ENCODE measurements at places on chromosomes 16 and 17.

DNA sequence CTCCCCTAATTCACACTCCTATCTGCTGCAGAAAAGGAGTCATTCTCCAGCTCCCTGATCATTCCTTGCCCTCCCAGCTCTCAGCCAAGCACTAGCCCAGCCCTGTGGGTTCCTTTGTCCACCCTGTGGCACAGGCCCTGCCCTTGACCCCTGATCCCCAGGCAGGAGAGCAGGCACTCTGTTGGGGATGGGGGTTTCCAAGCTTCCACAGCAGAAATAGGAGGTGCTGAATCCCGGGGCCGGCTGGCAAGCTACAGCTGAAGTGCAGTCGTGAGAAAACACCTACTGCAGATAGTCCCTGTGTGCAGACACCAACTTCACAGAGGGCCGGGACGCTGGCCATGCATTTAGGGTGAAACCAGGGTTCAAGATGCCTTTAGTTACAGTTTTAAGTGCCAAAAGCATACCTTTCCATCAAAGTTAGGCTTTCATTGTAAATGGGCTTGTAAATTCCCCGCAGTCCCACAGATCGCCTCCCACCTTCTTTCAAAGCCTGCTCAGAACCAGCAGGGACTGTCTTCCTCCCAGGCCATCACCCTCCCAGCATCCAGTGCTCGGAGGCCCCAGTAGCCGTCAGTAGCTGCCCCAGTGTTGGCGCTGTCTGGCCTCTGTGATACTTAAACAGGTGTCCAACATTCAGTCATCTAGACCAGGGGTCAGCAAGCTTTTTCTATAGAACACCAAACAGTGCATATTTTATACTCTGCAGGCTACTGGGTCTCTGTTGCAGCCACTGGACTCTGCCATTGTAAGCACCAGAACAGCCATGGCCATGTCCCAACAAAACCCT, 10.6 kb downstream of the CPSF4L start:
- no peak for DNase-seq

DNA sequence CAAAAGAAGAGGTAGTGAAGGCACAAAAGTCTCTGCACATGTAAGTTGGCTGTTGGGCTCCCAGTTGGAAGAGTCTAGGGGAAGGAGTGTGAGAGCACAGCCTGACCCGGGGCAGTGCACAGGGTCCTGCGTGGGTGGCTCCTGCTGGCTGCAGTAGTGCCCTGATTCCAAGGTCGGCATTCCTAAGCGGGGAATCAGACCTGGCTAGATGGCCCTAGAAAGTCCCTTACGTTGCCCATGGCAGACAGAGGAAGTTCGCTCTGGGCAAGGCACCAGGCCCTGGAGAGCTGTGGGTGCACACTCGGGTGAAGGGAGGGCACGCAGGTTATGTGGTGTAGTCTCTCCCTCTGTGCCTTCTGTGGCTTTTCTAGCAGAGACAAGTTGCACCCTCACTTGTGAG, 22.8 kb upstream of the SLC5A11 start:
- DNase-seq: no peak

GRCh38 chr17:61416540-61417363, 17.1 kb downstream of the TBX2 start:
- DNase-seq: no peak

GRCh38 chr16:79603055-79603454, 2.5 kb upstream of the MAF start:
- no peak for DNase-seq

- DNase-seq: no peak
These were observed 114.7 kb downstream of the BCAS3 start for GRCh38 chr17:60792250-60792898.
